ENCODE measurements at places on chromosomes 7 and 10. TPM values are rescaled to one million over a fixed set of nuclear protein-coding genes. Genes with fewer than 3 reads are reported as not detected.

DNA sequence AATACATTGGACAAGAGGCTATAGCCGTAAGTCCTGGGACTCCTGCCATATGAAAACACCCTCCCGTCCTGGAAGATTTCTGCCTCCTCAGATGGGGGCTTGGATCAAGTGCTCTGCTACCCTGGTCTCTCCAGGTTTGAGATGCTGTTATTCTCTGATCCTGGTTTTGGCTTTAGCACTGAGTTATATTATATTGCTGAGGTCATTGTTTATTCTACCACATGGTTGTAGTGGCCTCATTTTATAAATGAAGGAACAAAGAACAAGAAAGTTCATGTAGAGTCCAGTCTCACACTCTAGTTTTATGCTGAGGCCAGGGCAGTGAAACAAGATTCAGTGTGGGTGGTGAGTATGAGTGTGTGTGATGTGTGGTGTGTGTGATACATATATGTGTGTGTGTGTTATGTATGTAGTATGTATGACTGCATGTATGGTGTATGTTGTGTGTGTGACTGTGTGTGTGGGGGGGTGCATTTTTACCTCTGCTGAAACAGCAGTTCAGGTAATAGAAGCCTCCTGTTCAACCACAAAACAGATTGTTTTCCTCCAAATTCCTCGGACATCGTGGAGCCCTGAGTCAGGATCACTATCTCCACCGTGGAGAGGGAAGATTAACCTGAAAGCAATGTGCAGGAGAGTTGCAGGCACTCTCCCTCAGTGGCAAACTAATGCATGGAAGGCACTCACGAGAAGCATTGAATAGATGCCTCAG is 80.7 kb downstream of the C7orf25 start:
- no peak for DNase-seq
- no peaks in the 10 kb centered on the region for H3K4me1 ChIP-seq
- H3K4me3 ChIP-seq = no peak overlapping the region
- H3K27ac ChIP-seq = peak overlapping the region; percentile 16

DNA sequence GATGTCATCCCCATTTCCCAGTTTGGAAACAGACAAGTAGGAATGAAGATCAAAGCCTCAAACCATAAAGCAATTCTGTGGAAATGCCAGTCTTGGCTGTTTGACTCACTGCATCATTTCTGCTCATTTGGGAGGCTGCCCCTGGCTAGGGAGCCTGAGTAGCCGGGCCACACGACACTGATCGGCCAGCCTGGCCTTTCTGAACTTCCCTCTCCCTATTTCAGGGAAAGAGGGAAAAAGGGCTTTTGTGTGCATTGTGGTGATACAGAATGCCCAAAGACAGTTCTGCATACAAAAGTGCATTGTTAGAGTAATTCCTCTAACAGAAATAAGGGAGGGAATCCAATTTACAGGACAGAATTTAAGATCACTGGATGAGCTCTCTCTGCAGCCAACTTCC is 41.7 kb upstream of the OPALIN start:
- H3K4me1 ChIP-seq = peaks cover 6% of the 10 kb centered on the region
- H3K27ac ChIP-seq = no peak overlapping the region
- H3K4me3 ChIP-seq = no peak overlapping the region
- DNase-seq = no peak
- peaks cover 32% of the 10 kb centered on the region for H3K27me3 ChIP-seq

DNA sequence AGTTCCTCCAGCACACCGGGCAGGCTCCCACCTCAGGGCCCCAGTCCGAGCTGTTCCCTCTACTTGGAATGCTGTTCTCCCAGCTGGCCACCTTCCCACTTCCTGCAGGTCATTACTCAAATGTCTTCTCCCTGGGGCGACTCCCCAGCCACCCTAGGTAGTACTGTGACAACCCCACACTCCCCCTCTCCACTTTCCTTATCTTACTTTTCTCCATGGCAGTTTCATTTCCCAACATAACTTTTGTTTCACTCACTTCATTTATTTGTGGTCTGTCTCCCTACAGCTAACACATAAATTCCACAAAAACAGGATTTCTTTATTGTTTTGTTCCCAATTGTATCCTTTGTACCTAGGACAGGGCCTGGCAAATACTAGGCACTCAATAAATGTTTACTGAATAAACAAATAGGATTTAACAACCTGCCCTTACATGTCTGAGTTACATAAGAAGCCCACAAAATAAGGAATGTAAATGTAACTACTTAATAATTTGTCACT is 76.5 kb downstream of the JAZF1 start:
- no peak for DNase-seq
- no peak overlapping the region for H3K4me3 ChIP-seq
- peaks cover 61% of the 10 kb centered on the region for H3K4me1 ChIP-seq
- H3K27me3 ChIP-seq = no peaks in the 10 kb centered on the region
- H3K36me3 ChIP-seq = peaks cover 11% of the 10 kb centered on the region

GRCh38 chr10:90286941-90287340 is 570.9 kb downstream of the HTR7 start:
- peak overlapping the region; percentile 50 for H3K27ac ChIP-seq
- no peak overlapping the region for H3K4me3 ChIP-seq
- H3K4me1 ChIP-seq = peaks cover 8% of the 10 kb centered on the region
- no peaks in the 10 kb centered on the region for H3K36me3 ChIP-seq
- DNase-seq = no peak
- peaks cover 9% of the 10 kb centered on the region for H3K27me3 ChIP-seq

GRCh38 chr10:127945341-127945758 is 38.4 kb downstream of the PTPRE start:
- no peak overlapping the region for H3K27ac ChIP-seq
- no peaks in the 10 kb centered on the region for H3K36me3 ChIP-seq
- peaks cover 11% of the 10 kb centered on the region for H3K27me3 ChIP-seq
- no peak overlapping the region for H3K4me3 ChIP-seq
- peaks cover 17% of the 10 kb centered on the region for H3K4me1 ChIP-seq
- DNase-seq = peak; percentile 21

- peaks cover 7% of the 10 kb centered on the region for H3K36me3 ChIP-seq
- H3K4me1 ChIP-seq = peaks cover 17% of the 10 kb centered on the region
- DNase-seq = no peak
- H3K4me3 ChIP-seq = peak overlapping the region; percentile 27
Observed at GRCh38 chr7:18356191-18356645, 139.3 kb upstream of the HDAC9 start.

DNA sequence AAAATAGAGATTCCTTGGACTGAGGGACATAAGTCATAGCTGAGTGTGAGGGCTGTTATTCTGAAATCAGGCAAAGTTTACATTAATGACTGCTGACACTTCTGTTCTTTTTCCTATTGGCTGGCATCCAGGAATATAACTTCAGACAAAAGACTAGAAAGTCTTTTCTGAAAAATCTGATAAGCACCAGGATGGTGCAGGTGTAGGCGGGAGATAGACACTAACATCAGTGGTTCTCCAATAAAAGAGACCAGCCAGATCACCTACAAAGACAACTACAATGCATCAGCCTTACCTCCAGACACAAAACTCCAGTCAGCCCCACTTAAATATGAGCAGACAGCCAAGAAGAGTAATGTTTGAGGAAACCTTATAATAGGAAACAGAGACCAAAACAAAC is 168.3 kb upstream of the LRGUK start:
- H3K4me3 ChIP-seq = no peak overlapping the region
- no peak for DNase-seq
- H3K36me3 ChIP-seq = no peaks in the 10 kb centered on the region

- DNase-seq = no peak
- H3K4me3 ChIP-seq = no peak overlapping the region
- H3K36me3 ChIP-seq = no peaks in the 10 kb centered on the region
- no peak overlapping the region for H3K27ac ChIP-seq
- no peaks in the 10 kb centered on the region for H3K4me1 ChIP-seq
Observed at GRCh38 chr7:117759950-117760640, 113.1 kb downstream of the CTTNBP2 start.

DNA sequence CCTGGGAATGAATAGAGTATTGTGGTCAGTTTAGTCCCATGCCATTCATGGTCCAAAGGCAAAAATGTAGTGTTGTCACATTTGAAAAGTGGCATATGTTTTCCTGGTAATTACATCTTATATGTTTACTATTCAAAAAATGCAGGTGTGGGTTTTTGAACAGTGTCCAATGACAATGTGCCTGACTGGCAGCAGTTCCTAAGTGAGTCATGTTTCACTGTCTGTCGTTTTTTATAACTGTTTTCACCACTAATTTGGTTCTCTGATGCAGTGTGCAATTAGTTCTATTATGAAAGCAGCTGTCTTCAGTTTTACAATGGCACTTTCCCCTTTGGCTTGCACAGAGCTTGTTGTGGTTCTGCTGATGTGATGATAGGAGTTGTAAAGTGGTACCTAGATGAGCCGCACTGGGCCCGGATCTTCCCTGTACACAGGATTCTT is 162.3 kb downstream of the SEM1 start:
- no peaks in the 10 kb centered on the region for H3K4me1 ChIP-seq
- H3K27me3 ChIP-seq = no peaks in the 10 kb centered on the region
- H3K36me3 ChIP-seq = no peaks in the 10 kb centered on the region

DNA sequence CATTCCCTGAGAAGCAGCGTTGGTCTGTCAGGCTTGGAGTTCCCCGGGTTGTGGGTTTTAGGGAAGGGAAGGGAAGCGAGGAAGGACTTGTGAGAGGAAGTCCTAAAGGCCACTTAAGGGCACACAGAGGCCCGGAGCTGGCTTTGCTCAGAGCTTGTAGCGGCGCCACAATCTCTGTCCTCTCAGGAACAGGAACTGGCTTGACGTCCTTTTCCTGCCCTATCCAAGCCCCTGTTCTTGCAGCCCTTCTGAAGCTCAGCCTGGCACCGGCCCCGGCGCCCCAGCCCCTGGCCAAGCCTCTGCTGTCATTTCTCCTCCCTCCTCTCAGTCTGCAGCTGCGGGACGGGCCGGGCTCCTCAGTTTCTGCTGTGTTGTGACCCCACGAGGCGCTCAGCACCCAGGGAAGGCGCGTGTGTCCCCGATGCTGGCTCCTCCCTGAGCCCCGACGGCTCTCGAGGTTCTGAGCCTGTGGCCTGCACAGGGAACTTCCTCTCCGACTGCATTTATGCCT is at the start of gene GIMAP8:
Gene GIMAP8 (plus strand): TSS at position 140 of the 511 bp plus-strand sequence. CDS start 16,069 bp downstream, outside the sequence.
- no peak for DNase-seq
- peaks cover 30% of the 10 kb centered on the region for H3K27me3 ChIP-seq
- H3K27ac ChIP-seq = no peak within 1 kb of the TSS

DNA sequence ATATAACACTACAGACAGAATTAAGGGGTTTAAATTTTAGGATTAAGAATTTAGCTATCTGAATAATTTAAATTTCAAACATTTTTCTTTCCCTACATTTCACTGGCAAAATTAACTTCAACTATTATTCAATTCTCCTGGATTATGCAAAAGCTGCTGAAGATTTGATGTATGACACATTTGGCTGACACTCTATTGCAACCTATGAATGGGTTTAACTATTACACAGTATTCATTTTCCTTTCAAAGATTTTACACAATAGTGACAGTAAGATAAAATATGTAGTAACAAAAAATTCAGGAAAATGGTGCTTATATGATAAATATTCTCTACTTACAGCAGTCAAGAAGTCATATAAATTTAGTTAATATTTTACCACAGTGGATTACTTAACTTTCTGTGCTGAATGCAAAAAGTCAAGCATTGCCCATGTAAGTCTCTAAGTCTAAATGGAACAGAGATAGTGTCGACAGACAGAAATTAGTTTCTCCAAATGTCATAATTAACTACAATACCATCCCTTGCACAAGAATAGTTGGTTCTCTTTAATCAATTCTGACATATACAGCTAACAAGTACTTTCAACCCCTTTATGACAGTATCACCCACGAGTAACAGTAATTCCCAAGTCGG is 194.1 kb upstream of the FRMD4A start:
- H3K4me3 ChIP-seq = no peak overlapping the region
- DNase-seq = no peak
- no peak overlapping the region for H3K27ac ChIP-seq
- H3K27me3 ChIP-seq = no peaks in the 10 kb centered on the region
- peaks cover 31% of the 10 kb centered on the region for H3K36me3 ChIP-seq

GRCh38 chr7:157760004-157760730 is 423.4 kb downstream of the DNAJB6 start:
- no peak overlapping the region for H3K27ac ChIP-seq
- peaks cover 11% of the 10 kb centered on the region for H3K27me3 ChIP-seq
- H3K4me1 ChIP-seq = no peaks in the 10 kb centered on the region
- DNase-seq = no peak

- no peak overlapping the region for H3K4me3 ChIP-seq
- no peak for DNase-seq
- peaks cover 5% of the 10 kb centered on the region for H3K4me1 ChIP-seq
- no peaks in the 10 kb centered on the region for H3K36me3 ChIP-seq
- H3K27ac ChIP-seq = no peak overlapping the region
Observed at GRCh38 chr10:121594623-121595350, 3.5 kb downstream of the FGFR2 start.

- no peaks in the 10 kb centered on the region for H3K27me3 ChIP-seq
- no peaks in the 10 kb centered on the region for H3K4me1 ChIP-seq
- no peaks in the 10 kb centered on the region for H3K36me3 ChIP-seq
- no peak overlapping the region for H3K4me3 ChIP-seq
Observed at GRCh38 chr10:34791947-34792346, 23.1 kb downstream of the PARD3 start.

GRCh38 chr7:39565538-39565937 is 666 bp upstream of the YAE1 start:
- peak overlapping the region; percentile 97 for H3K4me3 ChIP-seq
- peaks cover 8% of the 10 kb centered on the region for H3K27me3 ChIP-seq
- peaks cover 16% of the 10 kb centered on the region for H3K4me1 ChIP-seq
- H3K27ac ChIP-seq = peak overlapping the region; percentile 97

- no peaks in the 10 kb centered on the region for H3K27me3 ChIP-seq
- H3K36me3 ChIP-seq = no peaks in the 10 kb centered on the region
- no peaks in the 10 kb centered on the region for H3K4me1 ChIP-seq
- DNase-seq = no peak
- H3K27ac ChIP-seq = no peak overlapping the region
Observed at GRCh38 chr7:30873207-30873606, 38.4 kb upstream of the AQP1 start.

- DNase-seq = no peak
- no peaks in the 10 kb centered on the region for H3K36me3 ChIP-seq
- no peak overlapping the region for H3K4me3 ChIP-seq
- peak overlapping the region; percentile 44 for H3K27ac ChIP-seq
Observed at GRCh38 chr10:5068274-5068984, 25.8 kb upstream of the AKR1C3 start.

DNA sequence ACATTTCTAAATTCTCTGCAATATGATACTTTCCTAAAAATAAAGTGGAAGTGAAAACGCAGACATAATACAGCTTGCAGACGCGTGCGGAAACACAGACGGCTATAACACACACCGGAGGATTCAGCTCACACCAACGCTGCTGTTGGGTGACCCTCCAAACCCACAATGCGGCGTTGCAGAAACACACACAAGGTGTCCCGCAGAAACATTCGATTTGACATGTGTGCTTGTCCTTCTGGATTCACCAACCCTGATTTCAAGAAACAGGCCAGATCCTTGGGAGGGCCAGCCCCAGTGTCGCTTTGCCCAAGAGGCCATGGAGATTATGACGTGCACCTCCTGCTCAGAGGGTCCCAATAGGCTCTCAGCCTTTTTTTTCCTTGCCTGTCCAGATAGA is 136.7 kb upstream of the TCERG1L start:
- H3K27me3 ChIP-seq = peaks cover 17% of the 10 kb centered on the region
- H3K36me3 ChIP-seq = peaks cover 5% of the 10 kb centered on the region
- no peak overlapping the region for H3K4me3 ChIP-seq
- H3K27ac ChIP-seq = no peak overlapping the region

GRCh38 chr7:46291601-46292150 is 370.6 kb upstream of the IGFBP3 start:
- no peaks in the 10 kb centered on the region for H3K36me3 ChIP-seq
- DNase-seq = no peak
- no peaks in the 10 kb centered on the region for H3K4me1 ChIP-seq

Gene OPN1SW
- polyA plus RNA-seq = not detected

Gene PAX4
- not detected for polyA plus RNA-seq

Gene HOXA10
- polyA plus RNA-seq = not detected

Gene DYNC1I1
- not detected for polyA plus RNA-seq

Gene LIPK
- polyA plus RNA-seq = not detected

Gene TEX36
- not detected for polyA plus RNA-seq

All from naive B cell (primary cell).